AG08395 (cell line): ENCODE measurements at places on chromosomes 11 and 22.
A peak's percentile ranks its signal among the peaks of the same experiment; 100 is the strongest.

DNA sequence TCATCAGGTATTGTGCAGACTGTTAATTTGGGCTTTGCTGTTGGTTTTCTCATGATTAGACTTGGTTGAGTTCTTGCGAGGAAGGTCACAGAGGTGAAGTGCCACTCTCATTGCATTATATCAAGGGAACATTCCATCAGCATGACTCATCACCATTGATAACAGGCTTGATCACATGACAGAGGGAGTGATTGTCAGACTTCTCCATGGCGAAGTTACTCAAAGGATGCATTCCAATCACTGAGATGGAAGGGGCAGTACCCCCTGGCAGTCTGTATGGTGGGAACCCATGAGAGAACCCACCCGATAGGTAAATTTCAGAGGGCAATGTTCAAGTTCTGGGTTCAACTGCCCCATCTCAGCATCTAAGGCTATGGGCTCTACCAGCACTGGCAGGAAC, 19.4 kb upstream of the P2RY2 start:
- no peak for DNase-seq

GRCh38 chr22:39197578-39197977, 45.1 kb upstream of the CBX7 start:
- no peak for DNase-seq

DNA sequence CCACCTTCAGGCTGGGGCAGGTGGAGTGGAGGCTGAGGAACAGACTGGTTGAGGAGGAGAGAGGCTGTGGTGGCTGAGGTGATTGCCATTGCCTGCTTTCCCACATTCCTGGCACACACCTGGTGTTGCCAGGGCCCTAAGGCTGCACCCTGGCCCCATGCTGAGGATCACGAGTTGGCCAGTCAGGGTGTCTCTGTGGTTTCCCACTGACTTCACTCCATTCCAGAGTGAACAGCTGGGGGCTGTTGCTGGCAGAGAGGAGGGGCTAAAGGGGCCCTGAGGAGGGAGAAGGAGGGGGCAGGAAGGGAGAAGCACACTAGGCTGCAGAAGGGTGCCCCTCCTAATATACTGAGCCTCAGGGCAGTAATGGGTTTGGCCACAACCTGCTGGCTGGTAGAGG, 1.8 kb downstream of the TMEM86A start:
- no peak for DNase-seq

- no peak for DNase-seq
Observed at GRCh38 chr11:128487978-128488377, 99.4 kb downstream of the ETS1 start.

DNA sequence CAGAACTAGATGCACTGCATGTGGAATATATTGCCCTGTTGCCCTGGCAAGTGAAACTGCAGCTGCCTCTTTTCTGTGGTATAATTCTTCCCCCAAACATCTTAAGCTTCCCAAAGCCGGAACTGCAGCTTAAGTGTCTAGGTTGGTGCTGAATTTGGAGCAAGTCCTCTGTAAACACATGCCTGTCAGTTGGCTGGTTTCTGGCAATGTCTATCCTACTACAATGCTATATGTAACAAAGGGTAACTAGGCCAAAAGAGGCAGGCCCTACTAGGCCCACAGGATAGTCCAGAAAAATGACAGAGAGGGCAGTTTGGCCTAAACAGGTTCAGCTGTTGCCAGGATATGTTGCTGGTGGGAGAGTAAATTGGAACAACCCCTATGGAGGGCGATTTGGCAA, 27.9 kb downstream of the ASCC2 start:
- DNase-seq = no peak

- DNase-seq = no peak
Observed at GRCh38 chr11:57646799-57647303, 2.9 kb downstream of the YPEL4 start.

DNA sequence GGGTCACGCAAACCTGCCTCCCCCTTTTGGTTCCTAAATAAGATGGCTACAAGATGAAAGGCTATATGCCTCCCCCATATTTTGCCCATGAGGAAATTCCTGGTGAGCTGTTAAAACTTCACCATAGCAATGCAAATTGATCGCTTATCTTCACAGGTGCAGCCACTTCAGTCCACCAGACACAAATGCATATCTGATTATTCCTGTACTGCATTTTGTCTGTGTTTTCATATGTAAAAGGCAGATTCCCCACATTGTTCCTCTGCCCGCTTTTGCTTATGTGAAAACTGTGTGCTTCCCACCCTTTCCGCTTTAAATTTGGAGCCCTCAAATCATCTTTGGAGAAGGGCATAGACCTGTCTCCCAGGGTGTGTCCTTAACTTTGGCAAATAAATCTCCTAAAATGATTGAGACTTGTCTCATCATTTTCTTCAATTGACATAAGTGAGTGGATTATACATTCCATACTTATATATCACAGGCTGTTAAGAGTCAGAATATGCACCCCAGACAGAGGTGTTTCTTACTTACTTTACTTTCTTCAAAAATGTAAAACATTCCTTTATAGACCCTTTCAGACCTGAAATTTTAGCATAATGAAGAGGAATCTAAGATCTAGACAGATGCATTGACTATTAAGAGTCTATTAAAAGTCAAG, 116.4 kb downstream of the CASP12 start:
- no peak for DNase-seq

- no peak for DNase-seq
Observed at GRCh38 chr11:19032990-19033389, 27.5 kb downstream of the MRGPRX2 start.

GRCh38 chr22:30557243-30557642, 10.7 kb upstream of the SEC14L6 start:
- no peak for DNase-seq

DNA sequence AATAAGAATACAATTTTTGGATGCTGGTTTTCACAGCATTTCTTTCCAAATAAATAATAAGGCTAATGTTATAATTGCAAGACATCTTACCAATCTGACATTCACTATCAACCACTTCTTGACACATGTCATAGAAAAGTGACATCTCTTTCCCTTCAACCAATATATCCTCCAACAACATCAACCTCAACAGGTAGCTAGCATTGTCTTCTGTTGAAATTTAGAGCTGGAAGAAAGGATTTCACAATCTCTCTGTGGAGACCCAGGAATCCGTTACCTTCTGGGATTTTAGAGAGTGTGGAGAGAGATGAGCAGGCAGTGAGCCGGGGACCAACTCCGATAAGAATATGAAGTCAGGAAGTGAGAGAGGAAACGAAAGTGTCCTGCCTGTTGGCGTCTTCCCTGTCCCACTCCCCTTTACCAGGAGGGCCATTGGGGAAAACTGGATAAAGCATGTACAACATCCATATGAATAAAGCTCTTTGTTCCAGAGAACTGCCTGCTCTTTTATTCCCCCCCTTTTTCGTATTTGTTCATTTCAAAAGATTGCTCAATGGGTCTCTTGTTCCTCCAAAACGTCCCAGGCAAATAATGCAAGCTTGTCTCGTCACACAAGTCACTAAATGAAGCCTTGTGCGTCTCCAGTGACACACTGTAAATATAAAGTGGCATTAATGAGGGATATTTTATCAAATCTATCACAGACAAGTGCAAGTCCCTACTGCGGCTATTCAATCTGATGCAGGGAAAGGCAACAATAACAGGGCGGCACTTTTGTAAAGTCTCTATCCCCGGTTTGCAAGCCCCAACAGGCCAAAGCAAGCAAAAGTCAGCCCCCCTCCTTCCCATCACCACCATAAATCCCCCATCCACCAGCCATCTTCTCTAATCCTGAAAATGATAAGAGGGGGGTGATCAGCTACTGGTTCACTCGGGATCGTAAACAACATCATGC, 3.4 kb downstream of the CADM1 start:
- no peak for DNase-seq

DNA sequence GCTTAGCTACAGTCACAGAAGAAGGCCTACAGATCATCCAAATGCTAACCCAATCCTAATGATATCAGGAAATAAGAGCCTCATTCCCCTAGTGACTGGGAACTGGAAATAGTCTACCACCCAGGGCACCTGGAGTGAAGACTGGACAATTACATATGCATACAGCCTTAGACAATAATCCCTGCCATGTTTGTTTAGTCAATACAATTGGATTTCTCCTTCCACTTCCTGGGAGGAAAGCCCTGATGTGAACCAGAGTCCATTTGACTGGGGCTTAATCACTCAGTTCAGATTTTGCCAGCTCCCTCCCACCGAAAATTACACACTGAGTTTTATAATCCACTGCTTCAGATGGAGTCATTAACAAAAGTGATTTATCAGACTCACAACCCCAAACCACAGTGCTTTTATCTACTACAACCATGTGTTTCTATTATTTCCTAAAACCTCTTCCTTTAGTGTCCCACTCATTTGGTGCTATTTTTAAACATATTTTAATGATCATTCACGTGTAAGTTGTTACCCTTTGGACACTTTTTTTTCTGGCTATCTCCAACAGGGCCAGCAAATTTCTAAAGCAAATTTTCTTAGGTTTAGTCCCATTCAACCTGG, 29.9 kb downstream of the CWF19L2 start:
- DNase-seq = no peak

- no peak for DNase-seq
Observed at GRCh38 chr22:43566561-43567332, 154.9 kb downstream of the MPPED1 start.

DNA sequence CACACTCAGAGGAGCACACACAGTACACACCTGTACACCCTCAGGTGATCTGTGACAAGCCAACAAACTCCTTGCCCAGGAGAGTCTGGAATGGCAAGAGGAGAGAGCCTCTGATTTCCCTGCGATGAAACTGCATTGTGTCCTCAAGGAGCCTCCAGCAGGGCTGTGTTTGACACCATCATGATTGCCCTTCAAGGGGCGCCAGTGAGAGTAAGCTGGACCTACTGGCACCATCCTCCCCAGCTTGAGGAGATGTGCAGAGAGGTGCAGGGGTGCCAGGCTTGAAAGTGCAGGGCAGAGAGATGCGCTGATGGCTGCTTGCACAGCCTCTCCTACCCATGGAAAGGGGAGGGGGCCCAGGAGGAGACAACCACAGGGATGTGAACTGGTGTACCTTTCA, 188.8 kb upstream of the CADM1 start:
- no peak for DNase-seq

DNA sequence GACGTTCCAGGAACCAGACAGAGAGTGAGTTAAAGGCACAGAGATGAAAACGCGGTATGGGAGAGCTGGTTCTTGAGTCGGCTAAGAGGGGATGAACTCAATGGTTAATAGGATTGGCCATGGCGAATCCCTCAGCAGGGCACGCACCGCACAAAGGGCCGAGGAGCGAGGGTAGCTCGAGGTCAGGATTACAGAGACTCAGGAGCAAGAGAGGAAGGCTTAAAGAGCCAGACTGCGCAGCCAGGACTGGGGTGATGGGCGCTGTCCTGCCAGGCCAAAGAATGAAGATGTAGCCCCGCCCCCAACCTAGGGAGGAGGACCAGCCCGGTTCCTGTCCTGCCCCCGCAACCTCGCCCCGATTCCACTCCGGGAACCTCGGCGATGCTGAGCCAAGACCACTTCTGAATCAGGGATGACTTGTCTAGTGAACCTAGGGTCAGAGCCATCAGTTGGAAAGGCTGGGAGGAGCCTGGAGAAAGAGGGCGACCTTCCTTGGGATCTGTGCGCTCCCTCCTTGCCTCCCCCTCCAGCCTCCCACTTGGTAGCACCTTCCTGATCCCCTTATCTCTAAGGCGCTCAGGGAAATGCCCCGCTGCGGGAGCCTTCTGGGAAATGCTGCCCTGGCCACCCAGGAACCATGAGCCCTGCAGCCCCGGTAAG, at the start of gene PLEKHB1:
TSS of gene PLEKHB1 (plus strand) at position 610 of the 660 bp plus-strand sequence. CDS start at position 638, 28 bp downstream.
- DNase-seq = no peak

DNA sequence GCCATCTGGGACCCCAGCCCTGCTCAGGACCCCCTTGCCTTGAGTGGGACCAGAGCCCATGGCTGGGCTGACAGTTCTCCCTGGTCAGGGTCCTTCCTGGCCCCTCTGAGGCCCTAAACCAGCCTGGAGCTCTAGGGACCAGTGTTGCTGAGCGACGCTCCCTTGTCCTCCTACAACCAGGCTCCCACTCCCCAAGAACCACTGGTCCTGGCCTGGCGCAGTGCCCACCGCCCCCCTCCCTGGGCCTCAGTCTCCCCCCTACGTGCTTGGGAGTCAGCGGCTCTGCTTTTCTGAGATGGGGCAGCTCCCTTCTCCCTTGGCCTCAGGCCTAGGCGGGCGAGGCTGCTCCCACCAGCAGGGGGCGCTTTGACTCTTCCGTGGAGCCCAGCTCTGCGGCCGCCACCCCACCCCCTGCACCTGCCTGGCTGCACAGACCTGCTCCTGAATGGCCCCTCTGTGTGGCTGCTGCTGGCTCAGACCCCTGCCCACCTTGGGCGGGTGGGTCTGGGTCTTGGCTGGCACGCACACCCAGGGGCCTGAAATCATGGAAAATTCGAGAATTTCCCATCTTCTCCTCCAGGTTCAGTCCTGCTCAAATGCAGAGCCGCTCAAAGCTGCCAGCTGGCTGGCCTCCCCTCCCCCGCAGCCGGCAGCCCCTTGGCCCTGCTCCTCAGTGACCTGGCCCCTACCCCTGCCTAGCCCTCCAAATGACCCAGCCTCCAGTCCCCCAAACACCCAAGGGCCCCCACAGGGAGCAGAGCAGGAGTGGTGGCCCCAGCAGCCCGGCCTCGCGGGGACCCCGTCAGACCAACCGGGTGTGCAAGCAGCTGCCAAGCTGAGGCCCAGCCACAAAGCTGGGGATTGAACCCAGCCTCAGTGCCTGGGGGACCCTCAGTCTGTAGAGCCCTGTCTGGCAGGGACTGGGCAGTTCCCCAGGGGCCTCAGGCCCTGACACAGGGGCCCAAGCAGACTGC, 9.1 kb downstream of the PRR33 start:
- DNase-seq = peak; percentile 82

- no peak for DNase-seq
Observed at GRCh38 chr11:72815110-72815618, 953 bp downstream of the ATG16L2 start.

DNA sequence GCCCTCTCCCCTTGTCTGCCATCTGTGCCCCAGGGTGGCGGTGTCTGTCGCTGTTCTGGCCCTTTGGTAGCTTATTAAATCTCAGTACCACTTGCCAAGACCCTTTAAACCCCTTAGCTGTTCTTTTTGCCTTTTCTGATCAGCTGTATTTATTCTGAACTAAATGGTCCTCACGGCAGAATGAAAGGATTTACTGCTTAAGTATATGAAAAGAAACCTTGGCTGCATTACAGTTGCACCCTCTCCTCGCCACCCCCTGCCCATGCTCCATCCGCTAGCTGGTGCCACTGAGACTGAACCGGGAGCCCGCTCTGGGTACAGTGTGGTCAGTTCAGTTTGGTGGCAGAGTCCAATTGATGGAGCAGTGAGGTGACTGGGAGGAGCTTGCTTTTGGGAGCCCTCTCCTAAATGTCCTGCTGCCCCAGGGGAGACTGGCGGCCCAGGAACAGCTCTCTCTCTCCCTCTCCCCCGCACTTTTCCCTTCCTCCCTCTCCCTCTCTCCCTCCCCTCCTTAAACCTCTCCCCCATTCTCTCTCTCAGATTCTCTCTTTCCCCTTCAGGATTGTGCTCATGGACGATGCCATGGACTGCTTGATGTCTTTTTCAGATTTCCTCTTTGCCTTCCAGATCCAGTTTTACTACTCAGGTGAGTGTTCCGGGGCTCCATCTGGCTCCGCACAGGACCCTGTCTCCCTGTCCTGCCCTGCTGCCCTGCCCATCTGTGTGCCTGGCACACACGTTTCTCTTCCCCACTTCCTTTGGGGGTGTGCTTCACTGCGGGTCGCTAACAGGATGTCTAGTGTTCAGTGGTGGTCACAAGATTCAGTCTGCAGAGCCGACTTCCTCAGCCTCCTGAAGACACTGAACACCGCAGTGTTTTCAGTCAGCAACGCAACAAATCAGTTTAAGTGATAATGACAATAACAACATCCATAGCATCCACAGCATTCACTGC, 21.8 kb downstream of the ARFGAP2 start:
- DNase-seq = no peak
